ENCODE measurements at places on chromosomes 7 and 10.

DNA sequence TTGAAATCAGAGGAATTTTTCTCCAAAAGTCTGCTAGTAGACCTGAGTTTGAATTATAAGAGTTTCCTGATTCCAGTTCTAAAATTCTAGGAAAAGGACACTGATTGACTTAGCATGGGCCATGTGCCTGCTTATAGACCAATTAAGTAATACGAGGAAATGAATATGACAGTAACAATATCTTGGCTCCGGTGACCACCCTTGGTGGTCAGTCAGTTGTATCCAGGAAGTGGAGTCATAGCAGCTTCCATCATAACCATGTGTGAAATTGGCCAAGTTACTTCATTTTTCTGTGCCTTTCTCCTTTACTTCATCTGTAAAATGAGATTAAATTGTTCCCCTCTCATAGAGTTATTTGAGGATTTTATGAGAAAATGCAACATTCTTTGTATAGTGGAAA, 66.9 kb downstream of the MTPAP start:
- DNase-seq = no peak

GRCh38 chr7:126776498-126776897, 476.2 kb downstream of the GRM8 start:
- no peak for DNase-seq

- no peak for DNase-seq
Observed at GRCh38 chr7:26691406-26691805, 173.0 kb downstream of the SKAP2 start.

DNA sequence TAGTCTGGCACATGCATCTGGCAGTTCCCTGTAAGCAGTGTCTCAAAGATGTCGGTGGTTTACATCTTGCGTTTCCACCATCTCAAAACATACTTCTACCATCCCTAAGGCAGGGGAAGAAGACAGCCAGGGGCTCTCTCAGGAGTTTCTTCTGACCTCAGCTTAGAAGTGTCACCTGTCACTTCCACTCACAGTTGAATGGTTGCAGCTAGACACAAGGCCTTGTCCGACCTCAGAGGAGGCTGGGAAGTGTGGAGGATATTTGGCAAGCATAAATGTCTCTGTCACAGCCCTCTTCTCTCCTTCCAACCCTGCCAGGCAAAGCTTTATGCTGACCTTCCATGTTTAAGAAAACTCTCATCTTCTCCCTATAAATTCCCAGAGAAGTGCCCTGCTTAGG, 193.3 kb downstream of the HERPUD2 start:
- DNase-seq = no peak

DNA sequence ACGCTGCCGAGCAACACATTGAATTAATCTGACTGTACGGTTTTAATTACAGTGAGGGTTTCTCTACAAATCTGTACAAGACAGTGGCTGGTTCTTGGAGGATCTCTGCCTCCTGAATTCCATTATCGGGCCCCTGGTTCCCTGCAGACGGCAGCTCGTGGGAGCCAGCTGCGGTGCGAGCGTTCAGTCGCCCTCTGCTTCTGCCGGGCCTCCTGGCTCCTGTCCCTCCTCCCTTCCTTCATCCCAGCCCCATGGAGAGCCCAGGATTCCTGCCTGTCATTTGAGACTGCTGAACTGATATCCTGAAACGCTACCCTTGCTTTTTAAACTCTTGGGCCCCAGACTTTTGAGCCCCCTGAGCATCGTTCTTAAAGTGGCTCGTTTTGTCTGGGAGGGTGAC, 6.6 kb upstream of the DLX6 start:
- no peak for DNase-seq

Measured in hematopoietic multipotent progenitor cell treated with erythropoietin and hydrocortisone succinate and interleukin-3 and kit ligand, for 8 days (in vitro differentiated cells).